ENCODE measurements at places on chromosomes 11 and 22. TPM values are rescaled to one million over a fixed set of nuclear protein-coding genes. Genes with fewer than 3 reads are reported as not detected.

GRCh38 chr11:117823294-117823945 is 1.1 kb downstream of the FXYD2 start:
- DNase-seq = no peak

- no peak for DNase-seq
Measured at GRCh38 chr11:111604392-111605009, 2.3 kb downstream of the SIK2 start.

- no peak for DNase-seq
Measured at GRCh38 chr11:1852877-1853276, at the start of gene LSP1. Gene LSP1, plus strand, starts transcription at chr11:1853084. Its CDS starts 61 bp downstream, at chr11:1853145.

TEX54 gene
- total RNA-seq = not detected

MYOD1 gene
- total RNA-seq = not detected

DNA sequence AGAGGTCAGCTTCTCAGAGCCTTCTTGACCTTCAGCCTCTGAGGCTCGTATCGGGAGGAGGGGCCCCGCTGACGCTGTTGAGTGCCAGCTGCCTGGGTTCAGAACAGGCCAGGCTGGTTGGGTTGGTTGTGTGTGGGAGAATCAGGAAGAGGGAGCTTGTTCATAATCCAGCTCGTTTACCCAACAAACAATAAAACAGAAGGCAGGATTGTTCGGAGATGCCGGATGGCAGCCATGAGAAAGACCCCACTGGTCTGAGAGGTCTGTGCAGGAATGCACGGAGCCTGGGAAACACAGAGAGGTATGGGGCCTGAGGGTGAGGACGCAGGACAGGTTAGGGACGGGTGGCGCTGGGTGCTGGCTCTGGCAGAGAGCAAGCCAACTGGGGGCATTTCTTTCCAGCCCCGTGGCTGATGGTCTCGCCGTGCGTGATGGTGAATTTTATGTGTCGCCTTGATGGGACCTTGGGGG is 31.6 kb upstream of the SHANK2 start:
- DNase-seq = no peak

- no peak for DNase-seq
Measured at GRCh38 chr11:91173701-91174100, 950.9 kb upstream of the CHORDC1 start.

GLB1L2 gene
- total RNA-seq = 0.30 TPM

DNA sequence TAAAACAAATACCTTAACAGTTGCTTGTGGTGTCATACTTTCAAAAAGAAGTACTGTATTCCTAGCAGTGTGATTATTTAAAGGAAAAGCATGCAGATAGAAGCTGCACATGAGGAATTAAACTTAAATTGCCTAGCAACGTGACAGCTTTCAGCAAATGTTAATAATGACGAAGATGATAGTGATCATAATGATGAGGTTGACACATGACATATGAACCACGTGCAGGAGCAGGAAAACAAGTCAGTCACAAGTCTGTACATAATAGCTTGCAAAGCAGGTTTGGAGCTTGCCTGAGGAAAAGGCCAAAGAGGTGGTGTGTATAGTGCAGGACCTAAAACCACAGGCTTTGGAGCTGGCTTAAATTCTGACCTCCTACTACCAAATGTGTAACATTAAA is 30.6 kb upstream of the PIK3C2A start:
- DNase-seq = no peak

DNA sequence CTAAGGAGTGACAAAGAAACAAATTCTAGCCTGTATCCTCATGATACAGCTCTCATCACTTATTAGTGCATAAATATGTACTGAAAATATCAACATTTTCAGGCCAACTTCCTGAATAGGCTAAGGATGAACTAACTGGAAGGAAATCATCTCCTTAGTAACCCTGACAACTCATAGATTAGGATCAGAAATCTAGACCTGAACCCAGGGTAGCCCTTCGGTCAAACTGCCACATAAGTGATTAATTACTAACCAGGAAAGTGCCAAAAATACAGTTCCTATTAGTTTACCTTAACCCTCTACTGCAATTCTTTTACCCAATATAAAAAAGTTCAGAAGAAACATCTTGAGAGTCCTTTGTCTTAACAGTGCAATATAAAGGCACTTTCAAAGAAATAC is 40.0 kb downstream of the AMBRA1 start:
- no peak for DNase-seq

- DNase-seq = no peak
Measured at GRCh38 chr11:78217650-78218541, 29.2 kb downstream of the USP35 start.

DNA sequence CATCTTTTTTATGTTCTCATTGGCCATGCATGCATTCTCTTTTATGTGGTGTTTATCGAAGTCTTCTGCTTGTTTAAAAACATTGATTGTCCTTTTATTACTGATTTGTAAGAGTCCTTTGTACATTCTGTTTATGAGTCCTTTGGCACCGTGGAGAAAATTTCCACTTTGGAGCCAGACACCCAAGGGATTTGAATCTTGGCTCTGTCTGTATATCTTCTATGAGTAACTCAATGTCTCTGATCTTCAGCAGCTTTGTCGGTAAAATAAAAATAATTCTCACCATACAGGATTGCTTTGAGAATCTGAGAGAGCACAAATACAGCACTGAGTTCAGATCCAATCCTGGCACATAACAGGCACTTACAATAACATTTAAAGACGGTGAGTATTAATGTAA is 12.8 kb upstream of the SORL1 start:
- no peak for DNase-seq

Data from Right ventricle myocardium superior (tissue), 1 donor.